Effector memory CD4-positive, alpha-beta T cell (primary cell): ENCODE measurements at places on chromosomes 1 and 21.

DNA sequence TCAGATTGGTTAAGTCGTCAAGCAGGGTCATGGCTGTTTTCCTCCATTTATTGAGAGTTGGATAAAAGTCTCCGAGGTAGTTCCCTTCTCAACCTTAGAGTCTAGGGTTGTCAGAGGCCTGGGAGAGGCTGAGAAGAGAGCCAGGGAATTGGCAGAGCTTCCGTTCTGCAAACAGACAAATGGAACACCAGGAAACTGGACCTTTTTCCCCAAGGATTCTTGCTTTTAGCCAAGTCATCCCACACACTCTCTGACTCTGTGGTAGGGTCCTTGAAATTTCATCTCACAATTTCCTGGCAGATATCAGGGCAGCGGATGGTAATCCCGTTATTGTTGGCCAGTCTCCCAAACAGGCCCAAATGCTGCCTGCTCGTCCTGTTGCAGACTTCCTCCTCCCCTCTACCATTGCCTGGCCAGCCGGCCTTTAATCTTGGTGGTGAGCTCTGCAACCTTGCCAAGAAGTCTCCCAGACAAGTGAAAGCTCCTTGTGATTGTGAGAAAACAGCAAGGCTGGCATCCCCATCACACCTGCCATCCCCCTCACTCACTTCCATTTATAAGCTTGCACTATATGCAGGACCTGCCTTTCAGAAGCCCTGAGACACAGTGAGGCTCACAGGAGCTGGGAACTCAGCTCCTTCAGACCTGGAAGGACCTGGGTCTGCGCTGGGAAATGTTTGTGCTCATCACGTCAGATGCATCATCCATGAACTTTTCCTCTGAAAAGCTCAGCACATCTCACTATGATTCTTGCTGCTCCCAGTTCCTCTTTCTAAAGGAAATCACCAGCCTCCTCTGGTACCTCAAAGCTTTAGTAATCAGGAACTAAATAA, 13.7 kb upstream of the SRP9 start:
- no peak for DNase-seq

GRCh38 chr1:49013079-49013478, 236.4 kb upstream of the BEND5 start:
- no peak for DNase-seq

DNA sequence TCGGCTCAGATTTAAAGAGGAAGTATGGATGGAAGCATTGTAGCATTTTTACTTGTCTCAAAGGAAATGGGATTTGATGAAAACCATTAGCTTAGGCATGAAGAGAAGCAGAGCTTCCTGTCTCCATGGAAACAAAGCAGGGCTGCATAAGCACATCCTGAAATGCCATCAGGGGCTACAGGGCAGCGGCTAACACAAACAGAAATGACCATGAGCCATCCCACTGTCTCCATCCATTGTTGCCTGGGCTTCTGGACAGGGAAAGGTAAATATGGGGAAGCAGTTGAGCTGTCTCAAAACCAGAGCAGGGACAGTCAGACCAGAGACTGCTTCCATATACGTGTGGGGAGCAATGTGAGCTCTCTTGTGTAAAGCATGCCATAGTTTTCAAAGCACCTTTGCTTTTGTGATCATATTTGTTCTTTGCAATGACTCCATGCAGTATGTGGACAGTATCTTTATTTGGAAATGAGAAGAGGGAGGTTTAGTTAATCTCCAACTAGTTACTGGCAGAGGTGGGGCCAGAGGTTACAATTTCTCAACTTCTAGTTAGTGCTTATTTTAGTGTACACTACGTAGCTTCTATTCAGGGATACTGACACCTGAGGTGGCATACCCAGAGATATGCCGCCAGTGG, 176.1 kb downstream of the CACNA1E start:
- DNase-seq = no peak

- no peak for DNase-seq
Measured at GRCh38 chr1:152760551-152761190, 2.8 kb downstream of the KPRP start.

- no peak for DNase-seq
Measured at GRCh38 chr1:189150624-189151023, 1327.0 kb downstream of the BRINP3 start.

GRCh38 chr1:41696381-41696780, 211.9 kb upstream of the EDN2 start:
- no peak for DNase-seq

DNA sequence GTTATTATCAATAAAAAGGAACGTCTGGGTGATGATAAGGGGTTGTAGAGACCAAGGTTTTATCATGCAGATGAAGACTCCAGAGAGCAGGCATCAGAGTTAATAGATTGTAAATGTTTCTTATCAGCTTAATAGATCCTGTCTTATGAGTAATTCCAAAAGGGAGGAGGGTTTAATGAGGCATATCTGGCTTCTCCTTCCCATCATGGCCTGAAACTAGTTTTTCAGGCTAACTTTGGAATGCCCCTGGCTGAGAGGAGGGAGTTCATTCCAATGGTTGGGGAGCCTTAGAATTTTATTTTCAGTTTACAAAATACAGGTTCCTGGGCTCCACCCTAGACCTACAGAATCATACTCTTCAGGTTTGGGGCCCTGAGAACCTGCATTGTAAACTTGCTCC, 13.5 kb downstream of the PLA2G2D start:
- no peak for DNase-seq

GRCh38 chr1:52556641-52557360, 3.9 kb upstream of the TUT4 start:
- DNase-seq = no peak

DNA sequence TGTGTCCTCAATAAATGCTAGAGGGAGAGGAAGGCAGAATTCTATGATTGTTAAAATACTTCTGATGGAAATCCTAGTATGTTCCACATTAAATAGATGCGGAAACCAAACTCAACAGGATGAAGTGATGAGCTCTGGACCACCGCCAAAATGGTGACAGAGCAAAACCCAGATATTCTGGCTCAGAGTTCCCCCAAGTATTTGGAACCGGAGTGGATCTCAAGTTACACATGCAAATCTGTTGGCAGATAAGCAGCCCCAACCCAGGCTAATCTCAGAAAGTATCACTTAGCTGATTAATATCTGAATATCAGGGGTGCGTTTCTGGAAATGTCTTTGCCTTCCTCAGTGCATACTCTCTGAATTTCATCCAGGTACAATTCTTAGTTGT, 17.4 kb upstream of the GRHL3 start:
- no peak for DNase-seq

DNA sequence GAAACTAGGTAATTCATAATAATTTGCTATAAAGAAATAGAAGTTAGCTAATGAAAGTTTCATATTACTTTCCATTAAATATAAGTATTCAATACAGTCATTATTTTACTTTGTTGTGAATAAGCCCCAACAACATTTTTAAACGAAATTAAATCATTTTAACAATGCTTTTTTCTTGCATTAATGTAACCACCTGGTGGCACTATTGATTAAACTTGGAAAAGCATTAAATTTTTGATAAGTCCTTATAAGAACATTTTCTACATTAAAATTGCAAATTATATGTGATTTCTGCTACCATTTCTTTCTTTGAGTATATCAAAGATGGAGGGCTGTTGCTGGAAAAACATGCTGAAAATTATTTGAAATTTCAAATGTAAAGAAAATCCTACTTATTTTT, 918.8 kb upstream of the TMPRSS15 start:
- no peak for DNase-seq

DNA sequence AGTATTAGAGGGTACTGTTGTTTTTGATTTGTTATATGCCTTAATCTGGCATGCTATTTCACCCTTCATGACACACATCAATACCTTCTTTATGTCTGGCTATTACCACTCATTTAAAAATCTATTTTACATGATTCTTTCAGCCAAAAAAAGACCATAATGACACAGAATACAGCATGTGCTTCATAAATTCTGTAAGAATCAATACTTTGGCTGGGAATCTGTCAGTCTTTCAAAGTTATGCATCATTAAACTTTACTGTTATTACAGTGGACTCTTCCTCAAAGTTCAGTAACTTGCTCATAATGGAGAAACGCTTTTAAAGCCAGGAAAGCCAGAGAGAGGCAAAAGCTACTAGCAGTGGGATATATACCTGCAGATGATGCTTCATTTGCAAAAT, 247.2 kb upstream of the ADGRL2 start:
- DNase-seq = no peak

DNA sequence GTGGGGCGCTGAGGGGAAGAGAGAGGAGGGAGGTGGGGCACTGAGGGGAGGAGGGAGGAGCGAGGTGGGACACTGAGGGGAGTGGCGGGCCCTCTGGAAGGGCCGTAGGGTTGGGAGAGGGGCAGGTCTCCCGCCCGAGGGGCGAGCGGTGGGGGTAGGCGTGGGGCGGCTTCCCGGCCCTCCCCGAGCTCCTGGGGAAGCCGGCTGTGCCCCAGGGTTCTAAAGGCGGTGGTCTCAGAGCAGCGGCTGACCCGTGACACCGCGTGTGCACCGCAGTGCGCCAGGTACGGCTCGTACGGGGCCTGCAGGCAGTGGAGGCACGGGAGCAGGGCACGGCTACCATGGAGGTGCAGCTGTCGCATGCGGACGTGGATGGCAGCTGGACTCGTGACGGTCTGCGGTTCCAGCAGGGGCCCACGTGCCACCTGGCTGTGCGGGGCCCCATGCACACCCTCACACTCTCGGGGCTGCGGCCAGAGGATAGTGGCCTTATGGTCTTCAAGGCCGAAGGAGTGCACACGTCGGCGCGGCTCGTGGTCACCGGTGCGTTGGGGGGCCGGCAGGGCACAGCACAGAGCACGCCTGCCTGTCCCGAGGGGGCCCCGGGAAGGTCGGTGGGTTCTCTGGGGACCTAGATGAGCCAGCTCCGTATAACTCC, 68.5 kb downstream of the OBSCN start:
- DNase-seq = no peak

GRCh38 chr21:33856893-33857527, 58.6 kb downstream of the ATP5PO start:
- DNase-seq = no peak

- DNase-seq = no peak
Measured at GRCh38 chr1:5746611-5747425, 245.4 kb downstream of the NPHP4 start.

DNA sequence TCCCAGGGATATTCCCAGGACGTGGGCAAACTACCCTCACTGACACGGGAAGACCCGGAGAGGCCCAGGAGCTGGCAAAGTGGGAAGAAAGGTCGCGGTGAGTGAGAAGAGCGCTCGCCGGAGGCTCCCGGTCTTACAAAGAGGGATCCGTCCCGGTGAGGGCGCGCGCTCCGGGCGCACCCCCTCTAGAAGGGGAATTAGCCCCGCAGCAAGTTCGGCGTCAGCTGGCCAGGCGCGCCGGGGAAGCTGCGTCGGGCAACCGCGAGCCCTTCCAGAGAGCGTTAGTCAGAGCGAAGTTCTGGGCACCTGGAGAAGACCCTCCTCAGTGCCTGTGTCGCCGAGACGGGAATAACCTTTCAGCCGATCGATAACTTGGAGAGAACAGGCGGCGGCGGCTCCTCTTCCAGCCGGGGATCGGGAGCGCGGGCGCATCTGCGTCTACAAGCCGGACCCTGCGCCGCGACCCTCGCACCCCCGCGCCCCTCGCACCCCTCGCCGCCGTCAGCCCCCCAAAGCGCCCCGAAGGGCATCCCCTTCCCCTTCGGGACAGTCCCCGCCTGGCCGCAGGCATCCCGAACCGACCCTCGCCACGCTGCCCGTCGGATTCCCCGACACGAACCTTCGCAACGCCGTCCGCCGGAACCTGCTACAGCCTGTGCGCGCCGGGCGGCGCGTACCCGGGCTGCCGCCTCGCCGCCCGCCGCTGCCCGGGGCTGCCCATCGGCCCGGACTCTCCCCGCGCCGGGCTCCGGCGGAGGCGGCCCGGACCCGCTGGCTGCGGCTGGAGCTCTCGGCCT, 485 bp downstream of the SIPA1L2 start:
- no peak for DNase-seq

GRCh38 chr21:34974162-34974981, 74.7 kb downstream of the RUNX1 start:
- DNase-seq = peak; percentile 31

DNA sequence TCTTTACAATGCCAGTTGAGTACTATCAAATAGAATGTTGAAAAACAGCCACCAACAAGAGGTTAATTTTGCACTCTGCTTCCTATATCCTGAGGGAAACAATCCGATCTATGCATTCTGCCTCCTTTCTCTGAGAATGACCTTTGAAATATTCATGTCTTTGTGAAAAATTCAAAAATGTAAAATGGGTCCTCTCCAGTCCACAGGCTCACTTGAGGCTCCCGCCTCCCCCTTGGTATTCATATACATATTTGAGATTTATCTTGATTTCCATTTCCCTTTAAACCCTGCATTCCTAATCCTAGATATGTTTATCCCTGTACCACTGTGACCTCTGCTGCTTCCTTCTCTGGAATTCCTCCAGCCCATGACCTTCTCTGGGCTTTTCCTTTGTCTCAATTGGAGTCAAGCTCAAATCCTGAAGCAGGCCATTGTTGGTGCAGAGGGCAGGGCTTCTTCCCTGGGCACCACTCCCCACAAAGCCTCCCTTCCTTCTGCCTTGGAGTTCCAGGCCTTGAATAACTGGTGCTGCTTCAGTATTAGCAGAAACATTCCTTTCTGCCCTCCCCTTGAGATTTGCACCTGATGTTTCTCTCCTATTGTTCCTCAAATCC, 296.8 kb downstream of the PBX1 start:
- no peak for DNase-seq

DNA sequence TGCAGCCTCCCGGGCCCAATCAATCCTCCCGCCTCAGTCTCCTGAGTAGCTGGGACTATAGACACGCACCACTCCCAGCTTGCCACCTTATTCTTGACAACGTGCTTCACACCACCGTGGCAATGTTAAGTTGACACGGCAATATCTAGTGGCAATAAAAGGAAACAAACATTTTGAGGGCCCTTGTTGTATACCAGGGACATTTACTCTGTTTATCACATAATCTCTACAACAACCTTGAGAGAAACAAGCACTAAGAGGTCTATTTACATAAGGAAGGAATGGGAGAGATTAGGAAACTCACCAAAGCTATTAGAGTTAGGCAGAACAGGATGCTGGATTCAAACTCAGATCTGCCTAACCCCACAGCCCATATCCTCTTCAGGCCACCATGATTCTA, 3.1 kb downstream of the KLHDC8A start:
- DNase-seq = no peak

GRCh38 chr1:193321242-193321840, 134.9 kb upstream of the B3GALT2 start:
- no peak for DNase-seq

- no peak for DNase-seq
Measured at GRCh38 chr1:194309269-194309668, 1122.9 kb upstream of the B3GALT2 start.

DNA sequence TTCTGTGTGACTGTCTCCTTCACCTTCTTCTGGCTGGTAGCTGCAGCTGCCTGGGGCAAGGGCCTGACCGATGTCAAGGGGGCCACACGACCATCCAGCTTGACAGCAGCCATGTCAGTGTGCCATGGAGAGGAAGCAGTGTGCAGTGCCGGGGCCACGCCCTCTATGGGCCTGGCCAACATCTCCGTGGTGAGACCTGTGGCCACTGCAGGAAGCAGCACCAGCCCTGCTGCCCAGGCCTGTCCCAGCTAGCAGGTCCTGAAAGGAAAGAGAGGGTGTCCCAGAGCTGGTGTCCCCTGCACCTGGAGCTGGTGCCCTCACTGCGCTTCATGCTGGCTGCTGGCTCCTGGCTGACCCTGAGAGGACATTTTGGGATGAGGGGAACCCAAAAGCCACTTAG, 5.9 kb upstream of the ATXN7L2 start:
- no peak for DNase-seq
